ENCODE measurements at places on chromosomes 3 and 15.
A peak's percentile ranks its signal among the peaks of the same experiment; 100 is the strongest.

DNA sequence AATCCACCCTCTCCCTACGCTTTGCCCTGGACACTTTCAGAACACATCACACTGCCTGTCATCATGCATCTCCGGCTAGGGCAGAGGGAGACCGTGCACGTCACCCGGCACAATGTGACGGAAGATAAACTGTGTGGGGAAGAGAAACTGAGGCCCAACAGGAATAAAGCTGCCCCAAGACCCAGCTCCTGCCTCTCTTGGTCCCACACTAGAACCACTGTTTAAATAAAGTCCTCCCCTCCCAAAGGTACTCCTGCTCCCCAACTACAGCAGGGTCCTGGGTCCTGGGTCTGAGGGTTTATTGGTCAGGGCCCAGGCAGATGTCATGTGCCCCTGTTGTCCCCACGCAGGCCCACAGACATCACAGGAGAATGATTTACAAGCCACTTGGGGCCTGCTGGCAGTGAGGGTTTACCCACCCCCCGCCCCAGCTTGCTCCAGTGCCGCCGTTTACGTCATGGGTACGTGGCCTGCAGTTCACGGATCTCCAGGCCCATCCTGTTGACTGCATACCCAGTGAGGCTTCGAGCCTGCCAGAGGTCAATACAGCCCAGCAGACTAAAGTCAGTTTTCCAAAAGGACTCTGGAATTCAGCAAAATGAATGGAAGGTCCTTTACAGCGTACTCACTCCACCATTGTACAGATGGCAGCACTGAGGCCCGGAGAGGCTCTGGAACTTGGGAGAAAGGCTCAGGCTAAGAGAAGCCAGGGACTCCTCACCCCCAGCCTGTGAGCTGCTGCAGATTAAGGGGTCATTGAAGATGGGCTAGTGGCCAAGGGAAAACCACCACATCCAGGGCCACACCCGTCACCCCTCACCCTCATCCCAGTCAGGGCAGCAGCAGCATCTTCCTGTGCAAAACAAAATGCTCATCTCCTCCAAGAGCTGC is 23.2 kb downstream of the ALS2CL start:
- no peak for DNase-seq

DNA sequence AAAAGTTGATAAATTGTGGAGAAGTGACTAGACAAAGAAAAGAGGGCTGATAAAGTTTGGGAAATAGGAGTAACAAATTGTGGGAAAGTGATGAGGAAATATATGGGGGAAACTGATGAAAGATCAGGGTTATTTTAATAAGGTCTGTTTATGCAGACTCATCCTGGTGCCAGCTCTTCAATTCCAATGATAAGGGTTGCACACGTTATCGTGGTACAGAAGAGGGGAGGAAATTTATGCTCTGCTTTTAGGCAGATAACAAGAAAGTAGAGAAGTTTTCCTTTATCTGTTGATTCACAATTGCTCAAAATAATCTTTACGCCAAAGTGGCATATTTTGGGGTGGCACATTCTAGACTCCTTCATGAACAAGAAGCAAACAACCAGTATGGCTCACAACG is 32.1 kb upstream of the LIPC start:
- no peak for DNase-seq

GRCh38 chr3:171772427-171773056 is 37.7 kb downstream of the PLD1 start:
- peak; percentile 17 for DNase-seq

- no peak for DNase-seq
These were observed 196.5 kb downstream of the UBE3A start for GRCh38 chr15:25242166-25242879.

Data from germinal center (tissue), 1 donor.